CD4-positive, alpha-beta memory T cell (primary cell): ENCODE measurements at places on chromosomes 1 and 21. TPM values are rescaled to one million over a fixed set of nuclear protein-coding genes. Genes with fewer than 3 reads are reported as not detected.

The AGPAT3 gene
- total RNA-seq: 72.4 TPM

The ZNF496 gene
- 12.4 TPM for total RNA-seq

DNA sequence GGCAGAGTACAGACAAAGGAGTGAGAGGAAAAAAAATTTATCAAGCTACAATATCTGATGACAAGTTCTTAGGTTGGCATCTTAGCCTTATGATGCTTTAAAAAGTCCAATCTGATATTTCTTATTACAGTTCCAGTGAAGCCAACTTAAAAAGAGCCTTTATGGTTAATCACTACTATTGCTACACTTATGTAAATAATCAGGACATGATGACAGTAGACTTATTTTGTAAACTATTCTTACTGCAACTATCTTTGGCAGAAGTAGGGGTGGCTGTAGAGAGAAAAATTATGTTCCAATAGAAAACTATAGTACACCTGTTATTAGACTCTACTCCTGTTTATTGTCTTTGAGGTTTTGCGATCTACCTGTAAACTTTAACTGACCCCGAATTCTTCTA is 25.8 kb upstream of the NUF2 start:
- no peaks in the 10 kb centered on the region for H3K4me1 ChIP-seq
- no peak overlapping the region for H3K4me3 ChIP-seq
- DNase-seq: no peak
- no peaks in the 10 kb centered on the region for H3K27me3 ChIP-seq

GRCh38 chr1:203207751-203208150 is 21.2 kb upstream of the CHI3L1 start:
- H3K27me3 ChIP-seq: no peaks in the 10 kb centered on the region
- DNase-seq: no peak
- H3K4me3 ChIP-seq: no peak overlapping the region
- no peak overlapping the region for H3K27ac ChIP-seq
- no peaks in the 10 kb centered on the region for H3K4me1 ChIP-seq

DNA sequence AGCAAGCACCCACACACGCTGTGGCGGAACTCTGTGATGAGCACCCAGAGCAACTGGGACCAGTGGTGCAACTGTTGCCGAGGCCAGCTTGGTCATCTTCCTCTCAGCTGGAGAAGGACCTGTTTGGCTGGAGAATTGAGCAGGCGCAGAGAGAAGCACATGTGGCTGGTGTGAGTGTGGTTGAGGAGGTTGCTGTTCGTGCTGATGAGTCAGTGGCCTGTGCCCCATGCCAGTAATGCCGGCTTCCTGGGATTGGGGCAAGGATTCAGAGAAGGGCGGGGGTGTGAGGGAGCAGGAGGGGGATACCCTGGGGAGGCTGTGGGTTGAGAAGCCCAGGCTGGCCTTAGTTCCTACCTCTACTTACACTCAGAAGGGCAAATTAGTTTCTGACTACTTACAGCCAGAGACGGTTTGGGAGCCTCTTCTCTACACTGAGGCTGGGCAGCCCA is 57.5 kb upstream of the EPS8L3 start:
- DNase-seq: no peak
- H3K27ac ChIP-seq: no peak overlapping the region
- peaks cover 4% of the 10 kb centered on the region for H3K4me1 ChIP-seq
- no peak overlapping the region for H3K4me3 ChIP-seq
- H3K27me3 ChIP-seq: no peaks in the 10 kb centered on the region
- no peaks in the 10 kb centered on the region for H3K36me3 ChIP-seq

- no peaks in the 10 kb centered on the region for H3K4me1 ChIP-seq
- DNase-seq: no peak
- H3K27me3 ChIP-seq: no peaks in the 10 kb centered on the region
- H3K36me3 ChIP-seq: no peaks in the 10 kb centered on the region
These were observed 120.1 kb downstream of the AKT3 start for GRCh38 chr1:243729956-243730355.
